CMK (cell line): ENCODE measurements at places on chromosomes 6 and 20.

DNA sequence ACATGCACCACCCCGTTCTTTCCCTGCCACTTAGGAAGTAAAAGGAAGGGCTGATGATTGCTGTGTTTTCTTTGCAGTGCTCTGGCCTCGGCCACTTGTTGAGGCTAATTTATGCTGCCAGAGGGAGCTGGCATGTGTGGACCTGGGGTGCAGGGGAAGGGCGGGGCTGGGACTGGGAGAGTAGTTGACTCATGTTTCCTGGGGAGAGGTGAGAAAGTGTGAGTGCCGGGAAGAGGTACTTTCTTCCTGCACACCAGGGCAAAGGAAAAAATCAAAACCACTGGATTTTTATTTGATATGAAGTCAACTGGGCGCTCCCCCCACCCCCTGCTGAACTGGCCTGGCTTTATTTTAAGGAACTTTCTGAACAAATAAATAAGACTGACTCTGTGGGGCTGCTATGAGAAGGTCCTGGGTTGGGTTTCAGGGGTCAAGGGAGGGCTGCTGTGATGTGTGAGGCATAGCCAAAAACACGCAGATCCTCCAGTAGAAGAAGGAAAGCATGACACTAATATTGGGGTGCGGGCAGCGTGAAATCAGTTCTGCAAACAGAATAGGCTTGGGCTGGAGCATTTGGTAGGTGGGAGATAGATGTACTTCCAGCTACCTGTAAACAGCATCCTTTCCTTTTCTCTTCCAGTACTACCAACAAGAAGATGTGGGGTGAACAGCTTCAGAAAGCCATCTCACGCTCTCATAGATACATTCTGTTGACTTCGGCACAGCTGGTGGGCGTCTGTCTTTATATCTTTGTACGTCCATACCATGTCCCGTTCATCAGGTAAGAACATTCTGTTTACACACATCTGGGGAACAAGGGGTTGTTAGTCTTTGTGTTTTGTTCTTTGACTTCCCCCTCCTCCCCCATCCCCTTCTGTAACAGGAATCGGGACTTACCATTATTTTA, 87.5 kb downstream of the SYNJ2 start:
- no peak for DNase-seq

DNA sequence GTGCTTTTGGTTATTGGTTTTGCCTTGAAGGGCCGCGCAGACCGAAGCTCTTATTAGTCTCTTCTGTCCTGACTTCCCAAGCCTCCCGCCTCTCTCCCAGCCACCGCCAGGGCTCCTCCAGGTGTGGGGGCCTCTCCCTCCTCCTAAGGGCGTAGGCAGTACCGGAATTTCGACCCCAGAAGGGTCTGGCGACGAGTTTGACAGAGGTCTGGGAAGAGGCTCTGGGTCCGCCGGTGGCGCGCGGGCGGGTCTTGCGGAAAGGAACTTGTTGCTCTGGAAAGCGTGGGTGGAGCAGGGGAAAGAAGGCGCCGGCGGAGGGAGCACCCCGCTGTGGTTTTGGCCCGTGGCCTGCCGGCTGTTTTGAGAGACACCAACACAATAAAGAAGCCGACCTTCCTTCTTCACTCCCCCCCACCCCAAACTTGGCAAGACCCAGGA, 1.8 kb downstream of the PCSK2 start:
- no peak for DNase-seq

- DNase-seq, result no peak
Observed at GRCh38 chr6:30234356-30234755, 21.1 kb upstream of the TRIM26 start.

GRCh38 chr20:63318391-63319163, 25.6 kb downstream of the COL20A1 start:
- no peak for DNase-seq

DNA sequence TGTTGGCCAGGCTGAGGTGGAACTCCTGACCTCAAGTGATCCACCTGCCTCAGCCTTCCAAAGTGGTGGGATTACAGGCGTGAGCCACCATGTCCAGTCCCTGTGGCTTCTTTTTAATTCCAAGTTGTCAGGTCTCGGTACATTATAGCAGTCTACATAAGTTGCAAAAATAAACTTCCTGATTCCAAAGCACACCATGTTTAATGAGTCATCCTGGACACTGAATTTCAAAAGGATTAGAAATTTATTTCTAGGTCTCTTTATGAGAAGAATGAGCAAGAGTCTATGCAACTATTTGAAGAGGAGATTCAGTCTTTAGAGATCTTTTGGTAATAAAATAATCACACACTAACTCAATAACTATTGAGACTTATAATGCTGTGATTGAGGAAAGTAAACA, 63.9 kb upstream of the MCHR2 start:
- DNase-seq, result no peak

- no peak for DNase-seq
Observed at GRCh38 chr20:9516234-9516871, 2.0 kb downstream of the LAMP5 start.

DNA sequence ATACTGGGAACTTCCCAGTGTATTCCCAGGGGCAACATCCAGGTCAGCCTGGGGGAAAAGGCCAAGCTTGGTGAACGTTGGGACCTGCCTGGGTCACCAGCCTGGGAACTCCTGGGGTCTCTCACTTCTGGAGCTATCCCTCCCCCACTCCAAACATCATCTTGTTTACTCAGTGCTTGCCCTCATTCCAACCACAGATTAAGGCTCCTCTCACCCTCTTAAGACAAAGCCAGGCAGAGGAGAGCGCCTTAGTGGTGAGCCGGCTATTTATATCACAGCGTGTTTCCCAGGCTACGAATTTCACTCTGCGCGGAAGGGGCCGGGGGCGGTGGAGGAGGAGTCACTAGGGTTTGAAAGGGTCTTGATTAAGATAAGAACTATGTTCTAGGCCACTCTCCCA, 12.1 kb downstream of the PRPH2 start:
- no peak for DNase-seq

GRCh38 chr20:2151858-2152281, 50.2 kb downstream of the STK35 start:
- DNase-seq, result no peak

GRCh38 chr6:31578184-31579118, 3.1 kb downstream of the TNF start:
- no peak for DNase-seq
